ENCODE measurements at places on chromosomes 11 and 22.

- H3K4me1 ChIP-seq: no peaks in the 10 kb centered on the region
- no peak overlapping the region for H3K4me3 ChIP-seq
- DNase-seq: no peak
- no peaks in the 10 kb centered on the region for H3K36me3 ChIP-seq
- peaks cover 2% of the 10 kb centered on the region for H3K27me3 ChIP-seq
Measured at GRCh38 chr11:45551191-45551713, 114.2 kb downstream of the CHST1 start.

- H3K27me3 ChIP-seq: peaks cover 16% of the 10 kb centered on the region
- H3K4me3 ChIP-seq: no peak overlapping the region
Measured at GRCh38 chr11:11148104-11148509, 204.9 kb downstream of the CSNK2A3 start.

DNA sequence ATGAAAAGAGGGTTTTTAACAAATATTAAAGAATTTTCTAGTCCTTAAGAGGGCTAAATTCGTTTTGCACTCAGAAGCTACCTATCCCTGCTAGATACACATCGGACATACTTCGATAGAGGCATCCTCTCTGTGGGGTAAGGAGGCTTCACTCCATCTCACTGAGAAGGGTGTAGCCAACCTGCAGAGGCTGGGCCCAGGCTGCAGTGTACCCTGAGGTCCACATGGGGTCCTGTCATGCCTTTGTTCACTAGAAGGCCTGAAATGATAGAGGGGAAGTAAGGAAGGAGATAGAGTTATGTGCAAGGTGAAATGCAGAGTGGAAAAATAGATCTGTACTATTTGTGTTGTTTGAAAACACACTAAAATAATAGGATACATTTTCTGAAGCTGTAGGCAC, 45.6 kb downstream of the IGSF9B start:
- DNase-seq: no peak
- H3K27ac ChIP-seq: no peak overlapping the region
- H3K27me3 ChIP-seq: peaks cover 2% of the 10 kb centered on the region
- no peak overlapping the region for H3K4me3 ChIP-seq
- no peaks in the 10 kb centered on the region for H3K36me3 ChIP-seq

GRCh38 chr22:21876486-21877176, 9.2 kb upstream of the MAPK1 start:
- H3K27me3 ChIP-seq: no peaks in the 10 kb centered on the region
- no peak overlapping the region for H3K4me3 ChIP-seq
- H3K36me3 ChIP-seq: no peaks in the 10 kb centered on the region
- no peak for DNase-seq
- H3K27ac ChIP-seq: no peak overlapping the region

GRCh38 chr11:102940714-102941588, 14.6 kb downstream of the MMP13 start:
- no peak overlapping the region for H3K4me3 ChIP-seq
- H3K27me3 ChIP-seq: peaks cover 12% of the 10 kb centered on the region
- no peak for DNase-seq

DNA sequence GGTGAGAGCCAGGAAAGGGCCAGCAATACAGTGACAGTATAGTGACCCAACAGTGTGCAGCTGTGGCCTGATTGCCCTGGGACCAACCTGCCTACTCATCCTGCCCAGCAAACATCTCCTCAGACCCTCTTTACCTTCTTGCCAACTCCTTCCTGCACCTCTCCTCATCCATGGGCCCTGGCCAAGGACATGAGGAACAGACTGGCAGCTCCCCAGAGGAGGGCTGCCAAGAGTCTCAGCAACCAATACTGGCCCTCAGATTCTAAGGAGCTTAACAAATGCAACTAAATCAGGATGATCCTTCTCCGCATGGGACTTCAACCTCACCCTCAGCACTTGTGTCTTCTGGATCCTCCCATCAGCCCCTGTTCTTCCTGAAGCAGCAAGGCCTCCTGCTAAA, 77.0 kb downstream of the RPL27A start:
- DNase-seq: no peak
- no peaks in the 10 kb centered on the region for H3K4me1 ChIP-seq
- H3K36me3 ChIP-seq: no peaks in the 10 kb centered on the region
- no peaks in the 10 kb centered on the region for H3K27me3 ChIP-seq

DNA sequence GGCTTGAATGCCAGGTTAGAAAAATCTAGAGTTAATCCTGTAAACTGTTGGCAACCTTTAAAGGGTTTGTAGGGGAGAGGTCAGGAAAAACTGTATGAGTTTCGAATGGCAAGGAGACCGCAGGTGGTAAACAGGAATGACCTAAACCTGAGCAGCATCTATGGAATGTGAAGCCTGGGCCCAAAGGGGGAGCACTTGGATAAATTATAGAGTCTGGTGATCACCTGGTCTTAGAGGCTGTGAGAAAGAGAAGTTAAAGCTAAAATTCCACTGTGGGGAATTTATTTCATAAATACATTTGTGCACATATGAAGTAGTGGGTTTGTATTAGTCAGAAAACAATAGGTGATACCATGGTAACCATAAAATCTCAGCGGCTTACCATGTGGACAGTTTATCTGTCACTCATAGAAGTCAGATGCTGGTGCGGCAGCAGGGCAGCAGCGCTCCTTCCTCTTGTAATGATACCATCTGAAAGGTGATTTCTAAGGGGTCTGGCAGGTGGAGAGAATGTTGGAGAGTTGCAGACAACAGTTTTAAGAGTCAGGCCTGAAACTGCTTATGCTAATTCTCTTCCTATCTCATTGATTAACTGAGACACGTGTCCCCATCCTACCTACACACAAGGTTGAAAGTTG, 1104.4 kb upstream of the CCDC90B start:
- H3K4me1 ChIP-seq: no peaks in the 10 kb centered on the region
- no peak overlapping the region for H3K27ac ChIP-seq
- H3K36me3 ChIP-seq: no peaks in the 10 kb centered on the region
- no peak for DNase-seq
- H3K27me3 ChIP-seq: no peaks in the 10 kb centered on the region

GRCh38 chr22:27627444-27627833, 174.1 kb downstream of the MN1 start:
- H3K27ac ChIP-seq: no peak overlapping the region
- no peaks in the 10 kb centered on the region for H3K36me3 ChIP-seq
- no peak overlapping the region for H3K4me3 ChIP-seq
- no peaks in the 10 kb centered on the region for H3K4me1 ChIP-seq
- DNase-seq: no peak

- no peaks in the 10 kb centered on the region for H3K36me3 ChIP-seq
- H3K4me1 ChIP-seq: no peaks in the 10 kb centered on the region
- H3K27ac ChIP-seq: no peak overlapping the region
- DNase-seq: no peak
Measured at GRCh38 chr11:92739041-92739440, 230.4 kb upstream of the MTNR1B start.
